ENCODE measurements at places on chromosomes 5 and 9.

DNA sequence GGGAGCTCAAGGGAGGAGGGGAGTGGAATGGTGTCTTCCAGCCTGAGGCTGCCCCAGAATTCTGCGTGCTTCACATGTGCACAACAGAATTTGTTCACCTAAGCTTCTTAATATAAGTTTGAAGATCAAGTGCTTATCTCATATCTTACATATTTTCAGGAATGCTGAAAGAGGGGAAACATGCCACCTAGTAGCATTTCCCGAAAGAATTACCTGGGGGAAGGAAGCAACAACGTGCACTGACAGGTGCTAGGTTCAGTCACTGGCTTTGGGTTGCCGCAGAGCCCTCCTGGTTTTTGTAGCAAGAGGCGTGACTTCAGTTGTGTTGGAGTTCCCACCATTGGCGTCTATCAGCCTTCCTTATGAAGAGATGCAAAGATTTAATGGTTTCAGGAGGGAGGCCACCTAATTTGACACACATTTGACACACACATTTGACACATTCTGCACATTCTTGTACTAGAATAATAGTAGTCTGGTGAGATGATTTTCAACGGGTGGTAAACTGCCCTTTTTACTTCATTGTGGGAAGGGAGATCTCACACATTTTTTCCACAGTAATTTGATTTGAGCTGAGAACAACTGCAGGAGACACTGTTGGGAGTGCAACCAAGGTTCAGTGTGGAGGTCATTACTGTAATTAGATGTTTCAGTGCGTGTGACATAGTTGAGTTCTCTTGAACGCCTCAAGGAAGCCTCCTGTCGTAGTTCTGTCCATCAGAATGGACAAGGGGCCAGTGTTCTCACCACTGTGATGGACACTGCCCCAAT, 481.3 kb downstream of the CCDC171 start:
- DNase-seq = no peak

- peak; percentile 78 for DNase-seq
Measured at GRCh38 chr9:136769710-136770191, 5.4 kb upstream of the LCN15 start.

- no peak for DNase-seq
Measured at GRCh38 chr9:107731115-107731762, 241.7 kb upstream of the KLF4 start.

DNA sequence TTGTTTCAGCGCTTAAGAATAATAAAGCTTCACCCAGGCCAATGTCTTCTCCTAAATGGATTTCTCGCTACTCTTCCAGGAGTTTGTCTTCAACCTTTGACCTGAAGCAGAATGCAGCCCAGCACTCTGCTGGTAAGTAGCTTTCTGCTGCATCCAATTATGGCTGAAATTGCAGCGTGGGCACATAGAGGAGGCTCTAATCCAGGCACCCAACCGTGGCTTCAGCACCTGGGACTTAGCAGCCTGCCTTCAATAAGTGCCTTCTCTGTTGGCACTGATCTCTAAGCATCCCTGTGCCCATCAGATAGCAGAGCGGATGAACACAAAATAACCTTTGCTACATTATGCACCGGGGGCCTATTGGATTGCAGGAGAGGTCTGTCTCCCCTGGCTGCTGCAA, 105.2 kb downstream of the TRIM32 start:
- DNase-seq = no peak

DNA sequence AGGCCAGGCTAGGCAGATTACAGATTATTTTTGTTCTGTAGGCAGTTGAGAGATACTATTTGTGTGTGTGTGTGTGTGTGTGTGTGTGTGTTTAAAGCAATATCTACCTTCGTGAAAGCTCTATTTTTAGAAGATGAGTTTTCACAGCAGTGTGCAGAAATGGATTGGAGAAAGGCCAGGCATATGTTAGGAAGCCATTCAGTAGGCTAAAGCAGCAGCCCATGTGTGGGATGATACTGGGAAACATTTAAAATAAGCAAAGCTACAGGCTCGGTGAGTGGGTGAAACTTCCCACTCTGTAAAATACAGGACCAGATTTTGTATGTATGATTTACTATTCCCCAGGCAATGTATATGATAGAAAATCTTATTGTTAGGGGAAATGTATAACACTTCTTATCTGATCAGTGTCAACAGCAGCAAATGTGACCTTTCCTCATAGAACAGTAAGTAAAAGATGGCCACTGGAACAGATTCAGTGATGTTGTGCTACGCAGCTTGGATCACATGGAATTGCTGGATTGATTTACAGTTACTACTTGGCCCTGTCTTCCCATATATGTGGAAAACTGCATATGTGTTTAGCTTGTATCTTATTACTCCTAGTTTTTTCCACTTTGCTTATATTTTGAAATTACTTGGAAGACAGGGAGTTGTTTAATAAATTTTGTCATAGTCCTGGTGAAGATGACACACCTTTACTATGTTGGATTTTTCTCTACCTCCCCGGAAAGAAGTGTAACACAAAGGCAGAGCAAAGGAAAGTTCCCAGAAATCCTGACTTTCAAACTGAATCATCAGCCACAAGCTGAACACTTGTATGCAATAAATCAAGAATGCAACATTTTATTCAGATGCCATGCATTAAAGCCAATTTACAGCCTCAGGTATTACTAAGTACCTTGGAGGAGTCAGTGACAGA, 1077.7 kb upstream of the SEMA6A start:
- no peak for DNase-seq

- no peak for DNase-seq
Measured at GRCh38 chr9:21875893-21876292, 73.5 kb downstream of the MTAP start.

DNA sequence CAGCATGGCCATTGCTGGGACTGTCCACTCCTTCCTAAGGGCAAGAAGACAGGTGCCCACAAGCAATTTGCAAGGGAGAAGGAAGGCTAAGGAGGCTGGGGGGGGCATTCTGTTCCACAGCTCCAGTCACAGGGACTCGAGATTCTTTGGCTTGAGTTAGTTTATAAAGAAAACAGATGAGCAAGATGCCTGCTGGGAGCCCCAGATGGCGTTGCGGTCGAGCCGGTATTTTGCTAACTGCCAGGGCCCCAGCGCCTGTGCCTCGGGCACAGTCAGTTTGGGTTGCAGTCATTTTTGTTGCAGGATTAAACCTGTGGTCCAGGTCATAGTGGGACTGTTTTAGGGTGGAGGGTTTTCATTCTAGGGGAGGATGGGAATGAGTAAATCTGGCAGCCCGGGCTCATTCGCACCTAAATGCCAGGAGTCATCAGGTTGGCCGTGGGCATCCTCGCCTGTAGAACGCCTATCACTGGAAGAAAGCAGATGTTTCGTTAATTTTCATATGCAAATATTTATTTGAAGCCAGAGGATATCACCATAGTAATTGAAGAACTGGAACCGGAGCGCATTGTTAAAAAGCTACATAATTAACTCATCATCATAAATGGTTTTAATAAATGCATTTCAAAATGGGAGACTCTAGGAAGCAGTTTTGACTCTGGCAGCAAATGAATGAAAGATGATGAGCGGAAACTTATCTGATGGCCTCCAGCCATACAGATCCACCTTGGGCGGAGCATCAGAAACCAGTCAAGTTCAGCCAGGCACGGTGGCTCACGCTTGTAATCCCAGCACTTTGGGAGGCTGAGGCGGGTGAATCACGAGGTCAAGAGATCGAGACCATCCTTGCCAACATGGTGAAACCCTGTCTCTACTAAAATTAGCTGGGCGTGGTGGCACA, 87.1 kb upstream of the FCN2 start:
- DNase-seq = no peak

DNA sequence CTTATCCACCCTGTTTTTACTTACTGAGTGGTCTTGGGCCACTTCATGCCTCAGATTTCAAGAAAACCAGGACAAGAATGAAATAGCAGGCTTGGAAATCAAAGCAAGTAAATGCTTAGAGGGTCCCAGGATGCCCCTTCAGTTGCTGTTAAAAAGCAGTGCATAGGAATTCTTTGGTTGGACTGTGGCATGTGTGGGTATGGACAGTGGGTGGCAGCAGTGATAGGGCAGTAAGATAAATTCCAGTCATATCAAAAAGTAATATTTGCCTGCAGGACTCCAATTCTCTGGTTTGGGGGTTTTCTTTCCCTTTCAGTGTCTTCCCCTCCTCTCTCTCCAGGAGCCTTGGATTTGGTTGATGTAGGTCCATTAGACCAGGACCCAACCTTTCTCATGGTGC, 306.7 kb upstream of the CLINT1 start:
- no peak for DNase-seq

- DNase-seq = no peak
Measured at GRCh38 chr5:173513521-173513991, 102.9 kb downstream of the BOD1 start.

GRCh38 chr5:129460936-129461710, 1.0 kb downstream of the ADAMTS19 start:
- no peak for DNase-seq

DNA sequence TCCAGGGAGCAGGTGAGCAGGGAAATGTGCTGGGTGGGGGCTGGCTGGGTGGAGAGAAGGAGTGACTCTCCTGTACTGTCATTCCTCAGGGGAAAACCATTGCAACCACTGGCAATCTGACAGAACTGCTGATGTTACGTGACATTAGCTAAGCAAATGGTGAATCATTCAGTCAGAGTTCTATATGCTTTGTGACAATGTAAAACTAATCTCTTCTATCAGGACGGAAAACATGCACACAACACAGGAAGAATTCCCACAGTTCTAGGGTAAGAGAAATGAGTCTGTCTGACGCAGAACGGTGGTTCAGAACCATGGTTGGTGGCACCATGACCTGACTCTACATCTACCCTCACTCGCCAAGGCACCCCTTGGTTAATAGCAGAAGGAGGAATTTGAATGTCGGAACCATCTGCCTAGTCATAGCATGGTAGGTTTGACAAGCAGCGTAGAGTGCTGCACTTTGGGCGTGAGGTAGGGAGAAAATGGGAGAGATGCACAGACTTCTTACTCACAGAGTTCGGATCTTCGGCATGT, 243.6 kb upstream of the PANK3 start:
- no peak for DNase-seq

GRCh38 chr9:17462869-17463464, 115.9 kb upstream of the SH3GL2 start:
- no peak for DNase-seq

GRCh38 chr9:11340654-11341053, 727.9 kb upstream of the PTPRD start:
- DNase-seq = no peak

DNA sequence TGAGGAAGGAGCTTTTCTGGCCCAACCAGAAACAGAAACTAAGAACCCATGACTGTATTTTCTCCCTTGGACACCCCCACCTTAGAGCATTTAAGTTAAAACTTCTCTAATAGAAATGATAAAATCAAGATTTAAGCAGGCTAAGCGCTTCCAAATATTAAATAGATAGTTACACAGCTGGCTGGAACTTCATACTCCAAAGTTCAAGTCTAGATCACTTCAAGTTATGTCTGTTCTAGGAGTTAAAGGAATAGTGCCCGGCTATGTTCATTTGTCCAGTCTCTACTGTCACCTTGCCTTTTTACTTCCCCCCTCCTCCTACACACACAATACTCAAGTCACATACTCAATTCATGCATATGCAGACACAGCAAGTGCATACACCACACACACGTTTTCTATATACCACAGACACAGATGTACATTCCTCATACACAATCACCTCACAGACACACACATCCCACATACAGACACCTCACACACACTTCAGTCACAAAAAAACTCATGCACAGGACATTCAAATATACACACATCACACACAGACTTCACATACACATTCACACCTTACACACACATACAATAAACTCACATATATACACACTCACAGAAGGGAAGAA, 237.7 kb downstream of the PDE4D start:
- no peak for DNase-seq

DNA sequence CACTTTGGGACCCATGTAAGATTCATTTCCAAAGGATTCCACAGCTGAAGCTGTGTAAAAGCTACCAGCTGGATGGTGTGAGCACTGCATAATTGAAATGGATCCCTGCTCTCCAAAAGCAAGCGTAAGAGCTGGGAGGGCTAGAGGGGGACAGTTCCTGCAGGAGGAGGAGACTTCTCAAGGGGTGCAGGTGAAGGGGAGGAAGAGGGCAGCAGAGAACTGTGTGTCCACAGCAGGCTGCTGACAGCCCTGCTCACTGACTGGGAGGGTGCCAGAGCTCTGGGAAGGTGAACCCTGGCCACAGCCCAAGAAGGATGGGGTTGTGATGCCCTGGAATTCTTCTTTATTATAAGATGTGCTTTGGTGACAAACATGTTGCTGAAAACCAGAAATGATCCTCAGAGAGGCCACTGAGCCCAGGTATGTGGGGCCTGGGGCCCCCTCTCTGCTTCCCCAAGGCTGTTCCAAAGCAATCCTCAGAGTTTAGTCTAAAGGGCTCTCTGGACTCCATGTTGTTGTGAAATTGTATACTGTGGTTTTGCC, 112.8 kb upstream of the SLC25A48 start:
- no peak for DNase-seq

DNA sequence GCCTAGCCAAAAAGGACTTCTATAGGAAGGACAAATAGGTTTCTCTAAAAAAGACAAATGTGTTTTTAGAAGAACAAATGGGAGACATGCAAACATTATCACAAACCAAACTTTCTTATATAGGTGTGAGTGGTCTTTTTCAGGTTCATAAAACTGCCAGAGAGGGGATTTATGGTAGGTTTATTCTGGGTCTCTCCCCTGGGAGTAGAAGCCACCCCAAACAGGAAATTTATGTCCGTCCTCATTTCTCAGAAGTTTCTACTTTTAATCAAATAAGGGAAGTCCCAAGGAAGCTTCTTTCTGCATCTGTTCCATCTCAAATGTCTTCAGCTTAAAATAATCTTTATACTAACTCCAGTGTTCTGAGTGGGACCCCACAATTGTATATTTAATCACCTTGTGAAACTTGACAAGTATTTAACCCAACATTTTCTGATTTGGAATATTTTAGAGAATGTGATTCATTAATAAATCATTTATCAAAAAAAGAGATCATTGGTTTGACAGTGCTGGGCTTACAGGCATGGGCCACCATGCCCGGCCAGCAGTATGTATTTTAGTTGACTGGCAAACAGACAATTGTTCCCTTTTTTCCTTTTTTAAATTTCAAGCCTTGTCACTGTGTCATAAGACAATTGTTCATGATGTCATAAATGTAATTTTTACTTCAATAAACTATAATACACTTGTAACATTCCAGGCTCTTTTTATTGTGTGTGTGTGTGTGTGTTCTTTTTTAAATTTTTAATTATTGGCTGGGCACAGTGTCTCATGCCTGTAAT, 44.6 kb upstream of the GLDC start:
- DNase-seq = no peak

DNA sequence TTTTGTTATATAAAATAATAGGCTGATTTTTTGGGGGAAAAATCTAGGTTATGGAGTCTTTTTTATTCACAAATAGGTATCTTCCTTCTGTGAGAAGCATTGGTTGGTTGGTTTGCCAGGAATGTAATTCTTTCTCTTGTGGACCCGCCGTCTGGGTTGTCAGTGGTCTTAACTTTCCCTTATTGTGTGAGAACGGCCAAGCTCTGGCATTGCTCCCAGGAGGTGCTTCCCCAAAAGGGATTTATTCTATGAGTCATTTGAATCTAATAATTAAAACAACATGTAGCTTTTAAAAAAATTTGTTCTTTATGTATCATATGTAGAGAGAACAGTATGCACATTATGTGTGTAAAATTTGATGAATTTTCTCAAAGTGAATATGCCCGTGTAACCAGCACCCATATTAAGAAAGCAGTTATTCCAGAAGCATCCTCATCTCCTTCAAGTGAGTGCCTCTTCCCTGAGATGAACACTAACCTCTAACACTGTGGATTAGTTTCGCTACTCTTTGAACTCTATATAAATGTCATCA, 114.4 kb downstream of the MAST4 start:
- DNase-seq = no peak
